ENCODE measurements at places on chromosomes 5 and 9.

- no peak for DNase-seq
Observed at GRCh38 chr5:87156631-87157030, 111.1 kb upstream of the RASA1 start.

DNA sequence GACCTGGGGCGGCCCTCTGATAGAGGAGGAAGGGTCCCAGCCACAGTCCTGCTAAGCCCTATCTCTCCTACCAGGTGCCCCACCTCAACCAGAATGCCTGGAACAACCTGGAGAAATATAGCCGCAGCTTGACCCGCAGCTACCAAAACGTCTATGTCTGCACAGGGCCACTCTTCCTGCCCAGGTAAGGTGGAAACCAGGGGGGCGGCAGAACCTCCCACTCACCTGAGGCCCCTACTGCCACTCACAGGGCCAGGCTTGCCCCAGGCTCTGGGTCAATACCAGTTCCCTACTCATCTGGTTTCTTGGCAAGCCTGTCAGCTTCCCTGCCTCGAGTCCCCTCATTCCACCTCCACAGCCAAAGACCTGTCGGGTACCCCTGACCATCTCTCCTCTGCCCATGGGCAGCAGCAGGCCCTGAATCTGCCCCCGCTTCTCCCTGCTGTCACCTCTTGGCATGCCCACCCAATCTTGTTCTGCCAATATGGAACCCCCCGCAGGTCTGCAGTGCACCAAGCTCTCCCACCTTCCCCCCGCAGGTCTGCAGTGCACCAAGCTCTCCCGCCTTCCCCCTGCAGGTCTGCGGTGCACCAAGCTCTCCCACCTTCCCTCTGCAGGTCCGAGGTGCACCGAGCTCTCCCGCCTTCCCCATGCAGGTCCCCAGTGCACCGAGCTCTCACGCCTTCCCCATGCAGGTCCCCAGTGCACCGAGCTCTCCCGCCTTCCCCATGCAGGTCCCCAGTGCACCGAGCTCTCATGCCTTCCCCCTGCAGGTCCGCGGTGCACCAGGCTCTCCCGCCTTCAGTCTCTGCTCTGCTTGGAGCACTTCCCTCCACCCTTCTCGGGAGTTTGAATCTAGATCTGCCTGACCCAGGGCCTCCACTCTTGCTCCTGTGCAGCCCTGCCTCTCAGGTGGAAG, 2.6 kb downstream of the ENDOG start:
- no peak for DNase-seq

DNA sequence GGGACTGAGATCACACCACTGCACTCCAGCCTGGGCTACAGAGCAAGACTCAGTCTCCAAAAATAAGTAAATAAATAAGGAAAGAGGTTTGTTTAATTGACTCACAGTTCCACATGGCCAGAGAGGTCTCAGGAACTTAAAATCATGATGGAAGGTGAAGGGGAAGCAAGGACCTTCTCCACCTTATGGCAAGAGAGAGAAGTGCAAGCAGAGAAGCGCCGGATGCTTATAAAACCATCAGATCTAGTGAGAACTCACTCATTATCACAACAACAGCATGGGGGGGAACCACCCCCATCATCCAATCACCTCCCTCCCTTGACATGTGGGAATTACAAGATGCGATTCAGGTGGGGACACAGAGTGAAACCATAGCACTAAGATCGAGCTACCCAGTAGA, 22.8 kb upstream of the RGMB start:
- DNase-seq = no peak

- DNase-seq = no peak
Observed at GRCh38 chr5:36156619-36157018, 4.7 kb downstream of the SKP2 start.

- DNase-seq = no peak
Observed at GRCh38 chr5:167940911-167941310, 350.5 kb upstream of the WWC1 start.

- DNase-seq = no peak
Observed at GRCh38 chr5:153158608-153159007, 331.9 kb upstream of the GRIA1 start.

GRCh38 chr5:148558892-148559291, 95.4 kb downstream of the HTR4 start:
- DNase-seq = no peak

DNA sequence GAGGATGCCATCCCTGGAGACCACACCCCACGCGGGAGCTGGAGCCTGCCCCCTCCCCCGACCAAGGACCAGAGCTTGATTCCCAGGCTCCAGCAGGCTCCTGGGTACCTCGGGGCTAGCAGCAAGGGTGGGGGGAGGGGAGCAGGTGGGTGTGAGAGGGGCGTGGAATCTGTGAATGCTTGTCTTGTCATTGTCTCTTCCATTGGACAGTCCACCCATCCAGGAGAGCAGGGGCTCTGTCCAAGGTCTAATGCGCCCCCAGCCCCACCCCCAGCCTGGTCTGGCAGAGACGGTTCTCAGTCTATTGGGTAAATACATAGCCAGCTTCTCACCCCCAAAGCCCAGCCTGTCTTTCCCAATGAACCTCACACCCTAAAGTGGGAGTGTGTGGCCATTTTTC, 22.8 kb downstream of the URM1 start:
- no peak for DNase-seq

DNA sequence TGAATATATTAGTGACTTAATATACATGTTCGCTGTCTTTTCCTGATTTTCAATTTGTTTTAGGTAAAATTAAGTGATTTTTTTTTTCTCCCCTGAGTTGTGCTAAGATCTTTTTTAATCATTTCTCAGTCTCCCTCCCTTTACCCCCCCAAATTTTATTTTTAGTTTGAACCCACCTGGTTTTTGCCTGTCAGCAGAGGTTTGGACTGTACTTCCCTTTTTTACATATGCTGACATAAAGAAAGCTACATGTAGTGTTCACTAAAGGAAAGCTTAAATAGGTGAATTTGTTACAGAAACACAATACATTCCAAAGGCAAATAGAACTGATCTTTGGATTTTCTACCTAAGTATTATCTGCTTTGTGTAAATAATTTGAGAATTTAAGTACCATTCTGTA, 82.2 kb downstream of the IPO11 start:
- DNase-seq = no peak

DNA sequence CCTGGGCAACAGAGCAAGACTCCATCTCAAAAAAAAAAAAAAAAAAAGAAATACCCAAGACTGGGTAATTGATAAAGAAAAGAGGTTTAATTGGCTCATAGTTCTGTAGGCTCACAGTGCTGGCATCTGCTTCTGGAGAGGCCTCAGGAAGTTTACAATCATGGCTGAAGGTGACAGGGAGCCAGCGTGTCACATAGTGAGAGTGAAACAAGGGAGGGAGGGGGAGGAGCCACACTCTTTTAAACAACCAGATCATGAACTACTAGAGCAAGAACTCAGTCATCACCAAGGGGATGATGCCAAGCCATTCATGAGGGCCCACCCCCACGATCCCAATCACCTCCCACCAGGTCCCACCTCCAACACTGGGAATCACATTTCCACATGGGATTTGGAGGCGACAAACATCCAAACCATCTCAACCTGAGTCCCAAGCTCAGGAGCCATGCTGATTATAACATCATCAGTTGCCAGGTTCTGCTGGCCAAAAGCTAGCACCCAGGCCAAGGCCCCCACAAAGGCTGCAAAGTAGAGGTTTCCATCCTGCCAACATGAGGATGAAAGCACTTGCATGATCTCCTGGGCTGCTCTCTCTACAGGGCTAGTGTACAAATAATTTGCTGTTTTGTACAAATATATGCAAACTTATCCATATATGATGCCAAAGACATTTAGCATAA, 15.3 kb downstream of the DENND1A start:
- DNase-seq = no peak

DNA sequence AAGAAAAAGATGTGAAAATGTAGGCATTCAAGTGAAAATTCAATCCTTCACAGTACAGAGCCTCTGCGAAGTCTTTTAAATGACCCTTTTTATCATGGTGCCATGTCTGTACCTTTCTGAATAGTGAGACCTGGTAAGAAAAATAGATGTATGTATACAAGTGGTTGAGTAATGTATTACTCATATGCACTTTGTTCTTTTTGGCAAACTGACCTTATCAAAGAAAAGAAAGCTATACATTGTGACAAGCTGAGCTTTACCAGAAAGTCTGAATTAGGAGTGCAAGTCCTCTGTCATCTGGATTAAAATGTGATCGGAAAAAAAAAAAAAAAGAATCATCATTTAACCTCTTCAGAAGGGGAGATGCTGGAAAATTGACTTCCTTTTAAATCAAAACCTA, 356.4 kb upstream of the CCNH start:
- no peak for DNase-seq

GRCh38 chr9:112063151-112063550, 111.9 kb downstream of the SUSD1 start:
- DNase-seq = no peak

GRCh38 chr9:95574176-95574575, 57.4 kb upstream of the PTCH1 start:
- DNase-seq = peak; percentile 15

GRCh38 chr5:156598964-156599363, 251.1 kb upstream of the PPP1R2B start:
- DNase-seq = no peak

DNA sequence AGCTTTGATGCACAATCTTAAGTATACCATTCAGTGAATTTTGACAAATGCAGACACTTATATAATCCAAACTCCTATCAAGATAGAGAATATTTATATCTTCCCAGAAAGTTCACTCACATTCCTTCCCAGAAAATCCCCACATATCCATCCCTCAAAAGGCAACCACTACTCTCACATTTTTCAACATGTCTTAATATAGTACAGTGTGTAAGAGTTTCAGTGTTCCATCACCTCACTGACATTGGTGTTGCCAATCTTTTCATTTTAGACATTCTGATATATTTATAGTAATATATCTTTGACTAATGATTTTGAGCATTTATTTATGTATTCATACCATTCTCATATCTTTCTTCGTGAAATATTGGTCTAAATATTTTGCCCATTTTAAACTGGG, 38.1 kb upstream of the JAK2 start:
- DNase-seq = no peak

- no peak for DNase-seq
Observed at GRCh38 chr9:105206496-105206820, 38.0 kb upstream of the SLC44A1 start.

DNA sequence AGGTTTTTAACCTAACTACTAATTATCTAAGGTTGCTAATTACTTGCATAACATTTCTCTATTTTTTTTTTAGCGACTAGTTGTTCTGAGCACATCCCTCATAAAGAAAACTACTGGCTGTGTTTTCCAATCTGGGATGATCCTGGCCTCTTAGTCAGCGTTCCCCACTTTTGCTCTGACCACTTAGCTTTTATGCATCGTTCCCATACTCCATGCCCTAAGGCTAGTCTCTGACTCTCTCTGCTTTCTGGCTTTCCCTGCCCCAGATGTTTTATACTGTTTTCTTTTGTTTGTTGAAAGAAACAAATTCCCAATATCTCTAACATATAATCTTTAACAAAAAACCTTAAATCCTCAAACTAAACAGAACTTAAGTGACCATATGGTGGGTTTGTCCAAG, 217.9 kb downstream of the SPATA31D1 start:
- no peak for DNase-seq

DNA sequence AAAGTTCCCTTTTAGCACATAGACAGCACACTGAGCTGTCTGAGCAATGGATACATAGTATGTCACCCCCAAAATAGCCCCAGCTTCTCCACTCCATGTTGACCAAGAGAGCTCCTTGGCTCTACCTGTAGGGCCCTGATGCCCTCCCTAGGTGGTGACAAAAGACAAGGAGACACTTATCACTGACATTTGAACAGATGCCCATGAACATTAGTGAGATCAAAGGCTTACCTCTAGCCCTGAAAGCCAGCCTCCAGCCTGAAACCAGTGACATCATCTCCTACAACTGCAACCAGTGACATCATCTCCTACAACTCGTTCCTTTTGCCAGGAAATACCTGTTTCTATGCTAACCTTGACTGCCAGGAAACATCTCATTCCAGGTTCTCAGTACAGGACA, 122.7 kb downstream of the FSTL4 start:
- no peak for DNase-seq

- no peak for DNase-seq
Observed at GRCh38 chr5:8363138-8363537, 494.2 kb downstream of the MTRR start.

DNA sequence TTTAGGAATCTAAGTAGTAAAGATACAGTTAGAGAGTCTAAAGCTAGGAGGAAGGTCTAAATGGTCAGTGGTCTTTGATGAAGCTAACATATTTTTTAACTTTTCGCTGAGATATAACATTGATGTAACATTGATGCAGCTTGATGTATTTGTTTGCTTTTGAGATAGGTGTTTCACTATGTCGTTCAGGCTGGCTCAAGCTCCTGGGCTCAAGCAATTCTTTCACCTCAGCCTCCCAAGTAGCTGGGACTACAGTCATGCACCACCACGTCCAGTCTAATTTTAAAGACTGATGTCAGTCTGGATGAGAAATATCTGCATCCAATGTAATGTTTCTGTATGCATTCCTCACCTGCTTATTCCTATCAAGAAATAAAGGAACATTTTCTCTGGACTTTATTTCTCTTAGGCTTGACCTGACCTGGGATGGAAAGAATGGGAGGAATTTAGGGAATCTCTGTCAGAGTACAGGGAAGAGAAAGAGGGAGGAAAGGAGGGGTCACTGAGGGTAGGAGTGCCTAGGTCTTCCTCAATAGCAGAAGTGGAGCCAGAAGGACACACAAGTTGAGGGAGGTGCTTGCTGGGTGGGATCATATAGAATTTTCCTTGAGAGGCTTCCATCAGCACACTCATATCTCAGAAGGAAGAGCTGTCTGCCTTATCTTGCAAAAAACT, 101.5 kb upstream of the GPBP1 start:
- DNase-seq = no peak

GRCh38 chr9:109052416-109052815, 39.1 kb upstream of the CTNNAL1 start:
- DNase-seq = no peak

- no peak for DNase-seq
Observed at GRCh38 chr5:157233515-157233914, 32.4 kb upstream of the CYFIP2 start.

DNA sequence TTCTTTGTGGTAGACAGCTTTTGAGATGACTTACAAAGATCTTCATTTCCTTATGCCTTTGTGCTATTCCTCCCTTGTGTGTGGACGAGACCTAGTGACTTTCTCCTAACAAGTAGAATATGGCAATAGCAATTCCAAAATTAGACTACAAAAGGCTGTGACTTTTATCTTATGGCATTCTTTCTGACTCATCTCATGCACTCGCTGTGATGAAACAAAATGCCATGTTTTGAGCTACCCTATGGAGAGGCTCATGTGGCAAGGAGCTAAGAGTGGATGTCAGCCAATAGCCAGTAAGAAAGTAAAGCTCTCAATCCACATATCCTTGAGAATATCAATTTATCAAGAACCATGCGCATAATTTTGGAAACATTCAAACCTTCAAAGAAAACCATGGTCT, 380.5 kb upstream of the SMC2 start:
- no peak for DNase-seq

- DNase-seq = no peak
Observed at GRCh38 chr5:56350597-56351170, 117.6 kb upstream of the ANKRD55 start.

- DNase-seq = no peak
Observed at GRCh38 chr9:82668689-82669199, 394.2 kb downstream of the RASEF start.

- no peak for DNase-seq
Observed at GRCh38 chr5:133494923-133495246, 117.5 kb downstream of the FSTL4 start.

- DNase-seq = no peak
Observed at GRCh38 chr9:23662320-23662719, 163.7 kb downstream of the ELAVL2 start.
